ENCODE measurements at places on chromosomes 7 and 10.

GRCh38 chr7:125090596-125090995 lies 161.0 kb upstream of the POT1 start:
- DNase-seq = no peak

- DNase-seq = no peak
Observed at GRCh38 chr10:43390759-43391158, 18.2 kb downstream of the HNRNPF start.

- DNase-seq = no peak
Observed at GRCh38 chr10:110883924-110884323, 12.2 kb downstream of the PDCD4 start.

DNA sequence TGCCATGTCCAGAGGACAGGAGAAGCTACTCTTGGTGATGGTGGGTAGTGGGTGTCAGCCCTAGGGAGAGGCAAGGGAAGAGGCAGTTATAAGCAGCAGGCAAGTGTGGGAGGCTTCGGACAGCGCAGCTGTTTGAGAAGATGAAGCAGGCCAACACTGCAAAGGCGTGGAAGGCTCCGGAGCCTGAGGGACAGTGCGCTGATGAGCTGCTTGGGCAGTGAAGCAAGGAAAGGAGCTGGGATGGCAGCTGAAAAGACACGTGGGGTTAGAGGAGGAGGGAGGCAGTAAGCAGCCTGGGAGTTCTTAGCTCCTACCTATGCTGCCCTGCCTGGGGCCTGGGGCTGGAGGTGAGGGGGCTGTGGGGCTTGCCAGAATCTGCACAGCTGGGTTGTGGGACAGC lies 50.1 kb upstream of the CRTAC1 start:
- DNase-seq = no peak

GRCh38 chr10:60171436-60172013 lies 218.2 kb downstream of the ANK3 start:
- no peak for DNase-seq

- no peak for DNase-seq
Observed at GRCh38 chr7:134375206-134375605, 58.5 kb upstream of the SLC35B4 start.

- DNase-seq = no peak
Observed at GRCh38 chr7:129147731-129148130, 3.2 kb downstream of the TSPAN33 start.

- DNase-seq = peak; percentile 80
Observed at GRCh38 chr7:106176414-106177299, 64.5 kb upstream of the SYPL1 start.

- no peak for DNase-seq
Observed at GRCh38 chr7:94973844-94974243, 66.5 kb downstream of the PPP1R9A start.

DNA sequence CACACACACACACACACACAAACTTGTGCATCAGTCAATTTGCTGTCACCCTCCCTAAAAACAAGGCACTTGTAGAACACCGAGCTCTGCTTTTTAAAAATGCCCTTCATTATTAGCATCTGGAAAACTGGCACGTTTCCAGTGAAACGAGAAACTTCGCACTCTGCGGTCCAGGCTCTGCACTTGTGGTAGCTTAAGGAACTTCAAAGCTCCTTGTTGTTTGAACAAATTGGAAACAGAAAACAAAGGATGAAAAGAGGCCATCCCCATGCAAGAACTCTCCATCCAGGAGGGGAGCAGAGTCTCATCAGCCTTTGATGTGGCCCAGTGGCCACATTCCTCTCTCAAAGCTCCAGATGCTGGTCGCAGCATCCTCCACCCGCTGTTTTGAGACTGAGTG lies 105.1 kb downstream of the C10orf90 start:
- no peak for DNase-seq

DNA sequence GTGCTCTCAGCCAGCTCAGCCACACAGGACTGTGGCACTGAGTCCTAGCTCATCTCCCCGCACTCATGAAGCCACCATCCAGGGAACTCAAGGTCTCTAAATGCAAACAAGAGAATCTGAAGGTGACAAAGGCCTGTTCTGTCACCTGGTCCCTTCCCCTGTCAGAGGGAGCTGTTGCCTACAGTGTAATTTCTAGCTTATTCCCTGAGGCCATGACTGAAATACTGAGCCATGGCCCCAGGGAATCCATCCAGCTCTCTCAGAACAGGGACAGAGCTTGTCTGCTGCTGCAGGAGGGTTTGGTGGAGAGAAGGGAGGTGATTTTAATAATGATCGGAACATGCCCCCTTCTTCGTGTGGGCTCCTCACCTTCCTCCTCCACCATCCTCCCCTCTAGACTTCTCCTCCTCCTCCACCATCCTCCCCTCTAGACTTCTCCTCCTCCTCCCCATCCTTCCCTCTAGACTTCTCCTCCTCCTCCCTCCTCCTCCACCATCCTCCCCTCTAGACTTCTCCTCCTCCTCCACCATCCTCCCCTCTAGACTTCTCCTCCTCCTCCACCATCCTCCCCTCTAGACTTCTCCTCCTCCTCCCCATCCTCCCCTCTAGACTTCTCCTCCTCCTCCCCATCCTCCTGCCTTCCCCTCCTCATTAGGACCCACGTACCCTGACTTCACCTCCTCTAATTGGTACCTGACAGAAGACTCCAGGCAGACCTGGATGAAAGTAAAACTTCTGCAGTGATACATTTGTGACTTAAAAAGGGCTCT lies 338.0 kb upstream of the MKI67 start:
- no peak for DNase-seq

Measured in activated T-cell treated with anti-CD3 and anti-CD28 coated beads, Interleukin-2, amount 50 U/mL, for 72 hours (primary cell).